ENCODE measurements at places on chromosomes 16 and 17.

- DNase-seq: no peak
Observed at GRCh38 chr17:7213895-7214299, 5.7 kb downstream of the DLG4 start.

DNA sequence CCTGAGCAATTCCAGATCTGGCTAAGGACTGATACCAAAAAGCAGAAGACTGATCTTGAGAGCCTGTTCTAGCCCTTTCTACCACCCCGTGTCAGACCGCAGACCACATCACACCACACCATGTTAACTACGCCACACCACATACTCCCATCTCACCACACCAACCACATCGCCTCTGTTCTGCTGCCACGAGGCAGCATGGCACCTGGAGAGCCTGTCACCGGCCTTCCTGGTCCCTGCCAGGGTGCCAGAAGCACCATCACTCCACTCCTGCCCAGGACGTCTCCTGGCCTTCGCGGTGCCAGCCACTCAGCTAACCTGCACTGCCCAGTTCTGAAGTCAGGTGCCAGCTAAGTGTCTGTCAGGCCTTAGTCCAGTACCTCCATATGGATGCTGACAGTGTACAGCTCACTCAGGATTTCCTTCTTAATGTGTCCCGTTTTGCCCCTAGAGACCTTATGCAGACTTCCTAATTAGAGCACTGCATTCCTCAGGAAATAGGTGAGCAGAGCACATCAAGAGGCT is 37.2 kb upstream of the BCAR1 start:
- DNase-seq: peak; percentile 48

DNA sequence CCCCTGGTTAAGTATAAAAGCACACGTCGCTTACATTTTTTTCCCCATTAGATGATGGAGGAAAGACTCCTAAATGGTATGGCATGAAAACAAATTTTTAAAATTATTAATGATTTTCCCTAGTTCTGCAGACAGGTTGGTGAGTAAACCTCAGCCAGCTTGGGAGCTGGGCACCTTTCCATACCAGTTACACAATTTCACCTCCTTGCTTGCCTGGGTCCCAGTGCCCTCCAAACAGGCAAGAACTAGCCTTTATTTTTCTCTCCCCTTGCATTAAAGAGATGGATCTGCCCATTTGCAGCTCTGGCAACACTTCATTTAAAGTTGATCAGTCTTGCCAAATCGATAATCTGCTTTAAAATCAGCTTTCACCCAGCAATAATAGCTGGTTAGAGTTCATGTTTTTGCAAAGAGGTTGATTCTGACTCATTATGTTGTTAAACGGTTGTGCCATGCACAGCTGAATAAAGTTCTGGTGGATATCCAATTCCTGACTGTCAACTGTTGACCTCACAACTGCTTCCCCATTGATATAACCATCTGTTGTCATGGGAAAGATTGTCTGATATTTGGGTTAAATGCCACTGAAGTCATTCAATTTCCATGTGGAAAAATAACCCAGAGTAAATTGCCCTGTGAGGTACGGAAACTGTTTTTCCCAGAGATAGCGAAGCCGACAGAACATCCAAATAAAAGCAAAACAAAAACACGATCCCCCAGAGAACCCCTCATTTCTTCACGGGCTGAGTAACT is 1.3 kb downstream of the C17orf58 start:
- DNase-seq: no peak

DNA sequence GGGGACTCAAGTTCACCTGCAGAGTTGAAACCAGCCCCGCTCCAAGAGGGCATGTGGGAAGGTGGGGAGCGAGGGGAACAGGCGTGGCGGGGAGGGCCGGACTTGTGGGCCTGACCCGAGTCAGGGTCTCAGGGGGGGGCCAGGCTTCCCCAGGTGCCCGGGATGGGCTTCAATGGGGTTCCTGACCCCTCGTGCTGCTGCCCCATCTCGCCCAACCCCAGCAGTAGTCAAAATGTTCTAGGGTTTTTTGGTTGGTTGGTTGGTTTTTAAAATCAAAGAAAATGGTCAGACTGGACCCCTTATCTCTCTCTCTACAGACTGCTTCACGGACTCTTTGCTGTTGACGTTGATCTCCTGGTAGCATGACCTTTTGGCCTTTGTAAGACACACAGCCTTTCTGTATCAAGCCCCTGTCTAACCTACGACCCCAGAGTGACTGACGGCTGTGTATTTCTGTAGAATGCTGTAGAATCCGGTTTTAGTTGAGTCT is 69.5 kb downstream of the AMFR start:
- DNase-seq: no peak

DNA sequence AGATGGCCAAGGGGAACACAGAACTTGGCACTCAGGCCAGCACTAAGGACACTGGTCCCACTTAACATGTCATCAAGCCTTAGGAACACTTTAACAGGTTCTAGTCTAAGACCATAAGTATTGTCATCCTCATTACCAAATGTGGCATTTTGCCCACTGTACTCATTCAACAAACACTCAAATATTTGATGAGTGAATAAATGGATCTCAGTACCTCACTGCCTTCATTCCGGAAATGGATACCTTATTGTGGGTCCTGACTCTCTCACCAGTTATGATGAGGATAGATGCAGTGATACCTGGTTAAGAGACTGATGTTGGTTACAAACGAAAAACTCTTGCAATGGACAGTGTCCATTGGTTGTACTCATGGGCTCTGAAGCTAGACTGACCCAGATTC is 455.2 kb upstream of the DYNLRB2 start:
- no peak for DNase-seq
